Dermis microvascular lymphatic vessel endothelial cell (primary cell): ENCODE measurements at places on chromosomes 6 and 20. TPM values are rescaled to one million over a fixed set of nuclear protein-coding genes. Genes with fewer than 3 reads are reported as not detected.

The MLN gene
- not detected in 2 replicates for total RNA-seq

The SCRT2 gene
- total RNA-seq, result not detected in 2 replicates

The TNNC2 gene
- total RNA-seq, result 0.13 TPM in 1 of 2 replicates, not detected in the other

The FOXS1 gene
- 0.39 and 0.76 TPM in 2 replicates for total RNA-seq

The ZNF334 gene
- 0.13 and 0.76 TPM in 2 replicates for total RNA-seq

The LST1 gene
- 0.51 TPM in 1 of 2 replicates, not detected in the other for total RNA-seq

The ASIP gene
- total RNA-seq, result not detected in 2 replicates

The BIRC7 gene
- total RNA-seq, result not detected in 2 replicates

The KCNB1 gene
- under 0.01 TPM in 1 of 2 replicates, not detected in the other for total RNA-seq

The OPN5 gene
- total RNA-seq, result not detected in 2 replicates
